ENCODE measurements at places on chromosomes 1 and 21.

- no peak for DNase-seq
These were observed 507.9 kb downstream of the TTLL7 start for GRCh38 chr1:83490988-83491387.

GRCh38 chr1:23169727-23170335 is 1.2 kb upstream of the LUZP1 start:
- no peak for DNase-seq

- no peak for DNase-seq
These were observed 11.7 kb upstream of the SLC26A9 start for GRCh38 chr1:205954819-205955404.

DNA sequence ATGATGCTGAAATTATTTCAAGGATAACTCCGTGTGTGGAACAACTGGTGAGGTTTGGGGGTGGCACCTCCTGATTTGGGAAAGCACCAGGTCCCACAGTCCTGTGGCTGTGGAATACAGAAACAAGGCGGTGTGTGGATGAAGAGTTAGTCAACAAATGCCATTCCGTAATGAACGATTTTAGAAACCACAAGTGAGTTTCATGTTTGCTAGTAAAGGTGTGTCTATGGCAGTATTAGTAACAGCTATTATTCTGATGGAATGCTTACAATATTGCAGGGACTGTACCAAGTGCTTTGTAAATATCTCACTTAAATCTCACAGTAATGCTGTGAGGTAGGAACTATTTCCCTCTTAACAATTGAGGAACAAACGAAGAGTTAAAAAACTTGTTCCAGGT is 53.8 kb downstream of the B3GALNT2 start:
- no peak for DNase-seq

DNA sequence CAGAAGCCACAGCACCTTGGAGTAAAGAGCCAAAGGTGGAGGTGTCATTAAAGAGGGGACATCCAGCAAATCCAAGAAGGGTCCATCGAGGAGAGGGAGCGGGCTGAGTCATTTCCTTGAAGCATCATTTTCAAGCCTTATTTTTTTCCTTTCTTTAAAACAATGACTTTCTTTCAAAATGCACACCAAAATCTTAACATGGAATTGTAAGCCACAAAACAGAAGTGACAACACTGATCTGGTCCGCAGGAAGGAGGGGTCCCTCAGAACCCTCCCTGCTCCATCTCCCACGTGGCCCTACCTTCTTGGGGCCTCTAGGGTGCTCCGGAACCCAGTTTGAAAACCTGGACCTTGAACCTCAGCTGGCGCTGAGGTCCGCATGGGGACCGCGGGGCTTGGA is 14.8 kb downstream of the DHRS3 start:
- no peak for DNase-seq

- peak; percentile 7 for DNase-seq
These were observed 21.1 kb upstream of the SH2D5 start for GRCh38 chr1:20753589-20753988.

GRCh38 chr1:100145116-100145515 is 12.2 kb downstream of the TRMT13 start:
- DNase-seq: no peak

- no peak for DNase-seq
These were observed 16.3 kb upstream of the TMEM54 start for GRCh38 chr1:32917521-32917920.

- DNase-seq: no peak
These were observed 58.7 kb downstream of the IGSF21 start for GRCh38 chr1:18166341-18166740.

- no peak for DNase-seq
These were observed 320.3 kb upstream of the VAMP3 start for GRCh38 chr1:7450838-7451237.

GRCh38 chr1:37372302-37372701 is 102.1 kb upstream of the ZC3H12A start:
- no peak for DNase-seq

GRCh38 chr1:25522031-25522655 is 21.3 kb upstream of the LDLRAP1 start:
- peak; percentile 41 for DNase-seq

DNA sequence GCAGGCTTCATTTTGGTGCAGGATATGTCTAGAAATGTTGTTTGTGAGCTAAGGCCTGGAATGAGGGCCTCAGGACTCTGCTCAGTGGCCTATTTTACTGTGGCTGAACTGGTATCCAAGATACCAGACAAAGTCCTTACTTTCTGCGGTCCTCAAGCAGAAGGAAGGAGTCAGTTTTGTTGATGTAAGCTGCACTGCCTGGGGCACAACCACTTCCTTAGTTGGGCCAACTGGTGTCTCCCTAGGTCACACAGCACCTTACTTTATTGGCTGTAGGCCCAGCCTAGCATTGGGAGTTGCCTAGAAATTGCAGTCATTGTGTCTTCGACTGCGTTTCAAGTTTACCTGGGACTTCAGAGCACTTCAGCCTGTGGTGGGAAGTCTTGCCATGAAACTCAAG is 1322.7 kb downstream of the AMY1C start:
- DNase-seq: no peak

All from kidney epithelial cell (primary cell).